ENCODE measurements at places on chromosomes 5 and 9. TPM values are rescaled to one million over a fixed set of nuclear protein-coding genes. Genes with fewer than 3 reads are reported as not detected.

Gene CARD9
- total RNA-seq = 1.3 TPM

Gene CCL21
- total RNA-seq = not detected

Gene PCAT7
- not detected for total RNA-seq

Gene ZFP62
- total RNA-seq = 53.2 TPM

Gene PCDHGA10
- 8.5 TPM for total RNA-seq

Gene N4BP3
- 4.1 TPM for total RNA-seq

Gene SLC22A4
- not detected for total RNA-seq

Gene DNAH5
- not detected for total RNA-seq

Gene SLC44A1
- 3.2 TPM for total RNA-seq

Data from Karpas-422 (cell line).